ENCODE measurements at places on chromosomes 2 and 18.

GRCh38 chr2:176157499-176158185 is 535 bp downstream of the HOXD3 start:
- no peak for DNase-seq

- no peak for DNase-seq
Measured at GRCh38 chr2:207930747-207931146, 94.6 kb downstream of the PLEKHM3 start.

- no peak for DNase-seq
Measured at GRCh38 chr18:60556326-60556725, 183.8 kb upstream of the MC4R start.

DNA sequence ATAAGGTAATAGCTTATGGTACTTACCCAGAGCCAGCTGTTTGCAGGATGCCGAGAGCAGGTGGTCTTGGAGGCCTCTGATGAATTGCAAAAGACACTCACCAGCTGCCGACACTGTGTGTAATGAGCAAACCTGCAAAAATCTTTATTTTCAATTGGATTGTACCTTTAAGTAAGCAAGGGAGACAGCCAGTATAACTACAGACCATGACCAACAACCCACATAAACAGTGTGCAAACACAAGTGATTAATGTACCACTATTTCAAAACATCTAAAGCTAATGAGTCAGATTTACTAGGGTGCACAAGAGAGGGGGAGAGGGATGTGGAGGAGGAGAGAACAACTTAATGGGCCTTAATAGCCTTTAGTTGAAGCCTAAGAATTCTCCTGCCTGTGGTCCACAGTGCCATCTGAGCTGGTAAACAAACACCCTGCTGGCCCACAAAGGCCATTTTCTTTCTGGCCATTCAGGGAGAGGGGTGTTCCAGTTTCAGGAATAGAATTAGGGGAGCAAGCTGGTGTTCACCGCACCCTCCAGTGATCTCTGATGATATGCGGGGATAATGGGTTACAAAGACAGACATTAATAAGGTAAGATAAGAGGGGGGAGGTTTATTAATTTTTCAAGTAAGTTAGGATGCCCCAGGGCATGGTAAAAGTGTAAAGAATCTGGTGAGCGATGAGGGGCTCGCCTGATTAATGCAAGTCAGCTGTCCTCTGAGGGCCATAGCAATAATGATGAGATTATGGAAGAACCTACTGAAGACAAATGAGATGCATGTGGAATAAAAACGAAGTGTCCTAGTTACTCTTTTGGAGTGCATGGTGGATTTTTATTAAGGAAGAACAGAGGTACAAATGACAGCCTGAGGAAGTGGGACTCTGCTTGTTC is 196.4 kb downstream of the HRH4 start:
- DNase-seq: no peak

GRCh38 chr2:72139874-72140620 is 7.6 kb downstream of the CYP26B1 start:
- no peak for DNase-seq

DNA sequence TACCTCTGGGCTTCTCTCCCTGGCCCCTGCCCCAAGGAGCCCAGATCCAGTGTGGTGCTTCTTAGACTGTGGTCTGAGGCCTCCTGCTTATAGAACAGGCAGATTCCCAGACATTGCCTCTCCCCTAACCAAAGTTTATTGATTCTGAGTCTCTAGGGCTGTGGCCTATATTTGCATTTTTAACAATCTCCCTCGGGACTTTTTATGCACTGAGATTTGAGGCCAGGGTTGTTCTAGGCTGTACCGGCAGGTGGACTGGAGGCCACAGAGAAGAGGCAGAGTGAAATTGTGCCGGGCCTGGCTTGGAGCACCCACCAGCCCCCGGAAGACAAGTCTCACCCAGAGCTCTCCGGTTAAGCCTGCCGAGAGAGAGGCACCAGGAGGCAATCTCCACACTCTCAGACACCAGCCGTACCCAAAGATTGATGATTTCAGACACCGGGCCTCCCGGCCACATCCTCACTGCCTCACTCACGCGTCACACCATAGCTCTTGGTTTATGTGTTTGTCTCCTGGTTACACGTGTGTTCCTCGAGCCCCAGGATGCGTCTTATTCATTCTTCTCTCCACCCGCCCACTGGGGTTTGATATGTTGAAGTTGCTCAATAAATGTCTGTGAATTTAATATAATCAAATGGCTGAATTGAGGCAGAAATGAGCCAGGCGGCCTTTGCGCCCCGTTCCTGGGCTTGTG is 203.7 kb downstream of the KLHL29 start:
- no peak for DNase-seq
